ENCODE measurements at places on chromosomes 3 and 15.

GRCh38 chr3:38645076-38645475 is 4.4 kb downstream of the SCN5A start:
- DNase-seq: no peak

DNA sequence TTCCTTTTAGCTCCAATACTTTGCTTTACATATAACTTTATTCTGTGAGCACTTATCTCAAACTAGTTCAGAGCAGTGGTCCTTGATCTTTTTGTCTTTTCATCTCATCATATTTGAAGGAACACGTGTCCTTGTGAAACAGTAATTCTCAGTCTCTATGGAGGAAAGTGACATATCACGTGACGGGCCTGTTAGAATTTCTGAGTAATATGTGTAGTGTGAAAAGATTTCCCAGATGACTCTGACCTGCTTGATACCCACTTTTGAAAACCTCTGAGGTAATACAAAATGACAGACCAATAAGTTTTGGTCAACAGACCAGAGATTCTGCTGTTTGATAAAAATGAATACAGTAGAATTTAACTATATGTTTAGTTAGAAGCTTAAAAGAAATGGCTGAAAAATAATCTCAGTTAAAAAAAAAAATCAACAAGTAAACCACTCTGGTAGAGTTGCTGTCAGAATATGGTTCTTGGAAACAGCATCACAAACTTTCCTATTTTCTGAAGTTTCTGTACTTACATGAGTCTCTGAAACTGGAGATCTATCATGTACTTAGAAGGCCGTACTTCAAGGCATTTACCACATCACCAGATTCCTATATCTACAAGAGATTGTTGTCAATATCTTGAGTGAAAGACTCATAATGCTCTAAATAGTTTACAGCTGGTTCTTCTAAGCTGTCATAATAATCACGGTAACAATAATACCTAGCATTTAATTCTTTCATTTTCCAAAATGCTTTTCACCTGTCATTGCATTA is 590.2 kb upstream of the TBL1XR1 start:
- DNase-seq: no peak

DNA sequence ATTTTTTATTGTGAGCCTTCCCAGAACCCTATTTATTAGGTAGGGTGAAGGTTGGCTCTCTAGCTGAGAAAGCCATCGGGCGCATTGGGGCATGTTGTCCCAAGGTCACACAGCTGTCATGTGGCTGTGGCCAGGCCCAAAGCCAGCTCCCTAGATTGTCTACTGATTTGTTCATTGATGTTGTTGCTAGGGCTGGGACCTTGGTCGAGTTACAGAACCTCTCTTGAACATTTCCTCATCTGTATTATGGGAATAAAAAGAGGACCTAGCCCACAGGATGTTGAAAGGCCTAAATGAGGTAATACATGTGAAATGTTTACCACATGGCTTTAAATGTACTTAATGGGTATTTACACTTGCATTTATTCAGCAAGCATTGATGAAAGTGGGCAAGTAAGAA is 252.5 kb downstream of the SUCLG2 start:
- DNase-seq: no peak

- DNase-seq: no peak
Observed at GRCh38 chr3:114846252-114846651, 300.8 kb downstream of the ZBTB20 start.

DNA sequence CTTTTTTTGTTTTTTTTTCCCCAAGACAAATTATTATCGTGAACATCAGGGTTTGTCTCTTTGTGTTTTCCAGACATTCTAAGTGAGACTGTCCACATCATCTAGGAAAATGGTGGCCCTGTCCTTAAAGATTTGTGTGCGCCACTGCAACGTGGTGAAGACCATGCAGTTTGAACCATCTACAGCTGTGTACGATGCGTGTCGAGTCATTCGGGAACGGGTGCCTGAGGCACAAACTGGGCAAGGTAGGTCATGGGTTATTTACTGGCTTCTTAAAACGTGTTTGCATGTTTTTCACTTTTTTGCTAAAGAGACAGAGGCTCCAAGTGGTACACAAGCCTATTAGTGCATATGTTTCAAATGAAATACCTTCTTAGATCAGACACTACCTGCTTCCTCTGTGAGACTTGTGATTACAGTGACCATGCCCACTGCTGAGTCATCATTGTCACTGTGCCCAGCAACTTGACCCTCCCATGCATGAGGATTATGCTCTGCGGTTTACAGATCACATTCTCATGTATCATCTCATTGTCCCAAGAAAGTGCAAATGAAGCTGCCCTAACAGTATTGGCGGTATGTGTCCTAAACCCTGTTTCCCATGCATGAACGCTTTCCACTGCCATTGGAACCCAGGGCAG is 395.2 kb upstream of the TPM1 start:
- DNase-seq: no peak

DNA sequence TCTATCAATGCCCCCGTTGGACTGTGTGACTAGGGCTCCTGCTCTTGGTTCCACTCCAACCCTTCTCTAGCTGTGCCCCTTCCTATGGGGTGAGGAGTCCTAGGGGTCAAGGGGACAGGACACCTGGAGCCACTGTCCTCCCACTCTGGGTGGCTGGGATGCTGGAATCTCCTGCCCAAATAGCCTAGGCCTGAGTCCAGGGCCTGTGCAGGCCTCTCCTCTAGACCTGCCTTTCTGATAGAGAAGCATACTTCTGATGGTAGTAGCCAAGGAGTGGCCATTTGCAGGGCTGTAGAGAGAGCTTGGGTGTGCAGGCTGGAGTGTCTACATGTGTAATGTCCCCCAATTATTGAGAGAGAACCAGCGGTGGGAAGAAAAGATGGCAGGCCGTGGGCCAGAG is 54.2 kb downstream of the ITGA11 start:
- no peak for DNase-seq

GRCh38 chr3:173502983-173503568 is 105.5 kb downstream of the NLGN1 start:
- DNase-seq: no peak

DNA sequence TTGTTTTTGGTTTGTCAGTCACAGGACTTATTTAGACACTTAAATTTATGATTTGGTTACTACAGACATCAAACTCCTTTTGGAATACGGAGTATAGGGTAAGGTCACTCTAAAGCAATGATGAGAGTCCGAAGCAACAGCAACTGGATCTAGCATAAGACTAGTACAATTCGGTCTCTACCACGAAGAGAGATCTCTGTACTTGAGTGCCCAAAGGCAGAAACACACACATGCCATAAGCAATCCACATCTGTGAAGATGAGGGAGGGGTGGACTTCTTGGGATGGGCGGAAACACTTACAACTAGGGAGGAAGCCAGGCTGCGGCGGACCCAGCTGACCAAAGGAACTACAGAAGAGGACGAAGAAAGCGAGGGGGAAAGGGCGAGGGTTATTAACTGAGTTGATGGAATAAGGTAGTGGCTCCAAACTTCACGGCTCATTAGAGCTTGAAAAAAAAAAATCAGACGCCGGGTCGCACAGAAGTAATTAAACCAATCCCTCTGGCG is 595 bp downstream of the DPH6 start:
- peak; percentile 4 for DNase-seq

DNA sequence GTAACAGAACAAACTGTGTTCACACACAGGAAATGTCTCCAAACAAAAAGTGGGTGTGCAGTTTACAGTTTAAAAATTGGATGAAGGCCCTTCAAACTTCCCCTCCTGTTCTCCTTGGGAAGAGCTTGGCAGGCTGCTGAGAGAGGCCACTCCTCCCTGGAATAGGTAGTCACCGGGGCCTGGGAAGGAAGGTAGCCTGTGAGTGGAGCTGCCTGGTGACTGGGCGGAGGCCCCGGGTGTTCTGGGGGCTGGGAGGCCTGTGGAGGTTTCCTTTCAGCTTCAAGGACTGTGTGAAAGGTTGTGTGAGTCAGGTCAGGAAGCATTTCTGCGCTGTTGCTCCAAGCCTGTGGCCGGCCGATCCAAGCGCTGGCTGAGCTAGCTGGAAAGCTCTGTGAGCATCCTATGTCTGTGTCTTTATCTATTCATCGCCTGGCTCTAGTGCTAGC is 14.1 kb downstream of the SLCO3A1 start:
- no peak for DNase-seq

DNA sequence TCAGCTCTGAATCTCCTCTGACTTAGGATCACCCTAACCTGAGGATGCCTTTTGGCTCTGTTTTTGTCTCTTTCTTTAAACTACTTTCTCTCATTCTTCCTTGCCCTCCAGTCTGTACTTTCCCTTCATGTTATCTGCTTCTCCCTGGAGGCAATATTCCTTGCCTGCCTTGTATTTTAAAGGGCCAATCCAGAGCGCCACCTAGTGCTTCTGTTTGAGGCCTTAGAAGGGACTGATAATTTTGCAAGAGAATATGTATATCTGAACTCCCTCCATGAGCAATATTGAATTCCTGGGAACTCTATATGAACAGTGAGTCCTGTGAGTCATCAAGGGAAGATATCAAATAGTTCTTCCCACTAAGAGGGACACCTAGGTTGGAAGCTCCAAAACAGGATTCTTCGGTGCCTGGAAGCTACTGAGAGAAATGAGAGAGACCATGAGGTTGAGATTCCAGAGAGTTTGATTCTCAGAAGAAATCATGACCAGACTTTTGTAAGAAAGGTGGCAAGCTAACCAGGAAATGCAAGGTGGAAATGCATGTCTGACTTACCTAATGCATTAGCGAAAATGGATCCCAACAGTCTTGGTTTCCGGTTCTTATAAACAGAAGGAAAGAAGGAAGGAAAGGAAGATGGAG is 203.8 kb upstream of the CD96 start:
- no peak for DNase-seq
